ENCODE measurements at places on chromosomes 5 and 9.
A peak's percentile ranks its signal among the peaks of the same experiment; 100 is the strongest.

GRCh38 chr9:136852664-136853595 lies 784 bp downstream of the MAMDC4 start:
- no peak for DNase-seq
- H3K4me3 ChIP-seq, result peak overlapping the region; percentile 21
- no peaks in the 10 kb centered on the region for H3K27me3 ChIP-seq
- no peak overlapping the region for H3K27ac ChIP-seq
- H3K36me3 ChIP-seq, result peaks cover 44% of the 10 kb centered on the region
- H3K4me1 ChIP-seq, result peaks cover 7% of the 10 kb centered on the region

GRCh38 chr9:37508135-37508833 lies 22.5 kb downstream of the POLR1E start:
- DNase-seq, result no peak
- peak overlapping the region; percentile 80 for H3K4me3 ChIP-seq
- H3K4me1 ChIP-seq, result peaks cover 55% of the 10 kb centered on the region
- H3K27me3 ChIP-seq, result no peaks in the 10 kb centered on the region
- peak overlapping the region; percentile 97 for H3K27ac ChIP-seq
- H3K36me3 ChIP-seq, result peaks cover 50% of the 10 kb centered on the region

GRCh38 chr9:120411862-120412424 lies 168.0 kb downstream of the CDK5RAP2 start:
- peaks cover under 1% of the 10 kb centered on the region for H3K4me1 ChIP-seq
- DNase-seq, result no peak
- no peak overlapping the region for H3K4me3 ChIP-seq
- H3K36me3 ChIP-seq, result peaks cover 33% of the 10 kb centered on the region
- no peaks in the 10 kb centered on the region for H3K27me3 ChIP-seq

GRCh38 chr9:131555841-131556673 lies 10.7 kb downstream of the PRRT1B start:
- H3K4me3 ChIP-seq, result no peak overlapping the region
- H3K4me1 ChIP-seq, result no peaks in the 10 kb centered on the region

- H3K4me3 ChIP-seq, result no peak overlapping the region
- H3K27me3 ChIP-seq, result no peaks in the 10 kb centered on the region
- H3K4me1 ChIP-seq, result no peaks in the 10 kb centered on the region
- no peak for DNase-seq
- H3K36me3 ChIP-seq, result no peaks in the 10 kb centered on the region
- no peak overlapping the region for H3K27ac ChIP-seq
These were observed 227.9 kb downstream of the LURAP1L start for GRCh38 chr9:13002740-13003139.
